ENCODE measurements at places on chromosomes 13 and 19.

DNA sequence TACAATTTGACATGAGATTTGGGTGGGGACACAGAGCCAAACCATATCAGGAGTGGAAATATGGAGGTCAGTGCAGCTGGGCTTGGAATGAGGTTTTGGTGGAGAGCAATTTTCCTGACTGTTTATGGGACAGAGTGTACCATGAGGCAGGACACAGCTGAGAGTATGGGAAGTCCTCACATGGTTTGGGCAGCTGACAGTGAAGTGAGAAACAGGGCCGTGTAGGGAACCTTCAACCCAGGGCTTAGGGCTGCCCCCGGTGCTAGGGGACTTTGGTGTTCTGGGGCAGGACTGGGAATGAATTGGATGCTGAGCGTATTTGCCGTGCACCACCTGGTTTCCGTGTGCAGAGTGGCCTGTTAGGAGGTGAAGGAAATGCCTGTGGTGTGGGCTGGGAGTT, 6.1 kb downstream of the ZNF548 start:
- no peak for DNase-seq

GRCh38 chr19:23855676-23856075, 59.0 kb upstream of the ZNF726 start:
- DNase-seq, result no peak

DNA sequence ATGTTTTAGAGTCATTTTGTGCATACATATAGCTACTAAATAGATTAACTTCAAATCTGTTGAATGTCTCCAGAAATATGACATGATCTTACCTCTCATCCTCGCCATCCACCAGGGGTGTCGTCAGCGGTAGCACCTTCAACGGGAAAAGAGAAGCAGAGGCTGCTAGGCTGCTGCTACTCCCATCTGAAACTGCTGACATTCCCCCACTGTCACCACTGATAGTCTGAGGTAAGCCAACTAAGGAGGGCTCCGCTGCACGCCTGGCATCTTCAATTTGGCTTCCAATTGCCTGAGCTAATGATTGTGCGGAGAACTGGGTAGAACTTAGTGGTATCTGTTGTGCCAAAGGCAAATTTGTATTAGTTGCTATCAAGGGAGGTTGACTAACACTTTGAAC, 3.1 kb downstream of the TSC22D1 start:
- no peak for DNase-seq

DNA sequence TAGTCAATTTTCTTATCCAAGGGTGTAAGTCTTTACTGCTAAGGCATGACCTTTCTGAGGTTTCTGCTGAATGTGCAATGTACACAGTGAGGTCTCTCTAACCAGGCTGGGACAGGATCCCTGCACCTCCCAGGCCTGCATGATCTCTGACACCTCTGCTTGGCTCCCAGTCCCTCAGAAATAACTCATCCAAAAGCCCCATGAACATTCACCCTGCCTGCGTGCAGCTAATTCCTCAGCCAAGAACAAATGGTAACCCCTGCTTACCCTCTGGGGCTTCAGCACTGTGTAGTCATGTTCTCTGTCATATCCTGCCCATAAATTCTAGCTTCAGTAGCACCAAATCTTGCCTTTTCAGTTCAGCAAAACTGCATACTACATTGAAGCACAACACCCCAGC, 1146.3 kb upstream of the MIR17HG start:
- no peak for DNase-seq

GRCh38 chr13:48977286-48977625, 1.5 kb downstream of the FNDC3A start:
- no peak for DNase-seq

DNA sequence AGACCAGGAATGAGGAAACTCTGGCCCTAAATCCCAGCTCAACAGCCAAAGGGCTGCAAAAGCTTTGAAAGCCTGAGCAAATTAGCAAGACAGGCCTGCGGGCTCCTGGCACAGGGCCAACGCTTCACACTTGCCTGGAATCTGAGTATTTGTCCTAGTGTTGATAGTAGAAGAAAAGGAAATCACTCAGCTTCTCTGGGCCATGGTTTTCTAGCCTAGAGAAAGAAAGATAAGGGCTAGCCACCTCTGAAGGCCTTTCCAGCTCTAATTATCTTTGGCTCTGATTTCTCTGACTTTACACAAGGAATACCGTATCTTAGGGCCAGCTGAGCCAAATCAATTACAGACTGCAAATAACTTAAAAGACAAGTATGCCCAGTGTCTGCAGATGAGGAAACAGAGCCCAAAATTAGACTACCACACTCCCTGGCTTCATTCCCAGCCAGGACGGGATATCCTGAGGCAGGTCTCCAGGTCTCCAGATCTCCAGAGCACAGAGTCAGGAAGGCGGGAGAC, 69.6 kb downstream of the STK24 start:
- DNase-seq, result peak; percentile 58

DNA sequence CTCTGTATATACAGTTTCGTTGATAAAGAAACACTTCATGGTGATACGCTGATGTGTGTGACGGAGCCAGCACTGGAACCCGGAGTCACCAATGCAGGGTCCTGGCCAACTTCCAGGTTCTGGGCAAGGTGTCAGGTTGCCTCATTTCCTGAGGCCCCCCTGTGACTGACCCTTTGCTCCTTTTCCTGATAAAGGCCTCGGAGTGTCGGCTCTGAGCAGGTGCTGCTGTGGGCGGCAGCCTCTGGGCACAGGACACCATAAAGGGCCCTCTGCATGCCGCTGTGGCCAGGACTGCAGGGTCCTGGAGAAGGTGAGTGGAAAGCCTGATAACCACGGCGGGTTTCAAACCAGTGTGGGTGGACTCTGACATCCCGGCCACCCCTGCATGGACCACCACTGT, 17.3 kb upstream of the MYDGF start:
- DNase-seq, result no peak

GRCh38 chr19:18292462-18292809, 11.0 kb upstream of the JUND start:
- DNase-seq, result no peak

- DNase-seq, result peak; percentile 84
Observed at GRCh38 chr19:18007044-18007916, 690 bp upstream of the ARRDC2 start.

DNA sequence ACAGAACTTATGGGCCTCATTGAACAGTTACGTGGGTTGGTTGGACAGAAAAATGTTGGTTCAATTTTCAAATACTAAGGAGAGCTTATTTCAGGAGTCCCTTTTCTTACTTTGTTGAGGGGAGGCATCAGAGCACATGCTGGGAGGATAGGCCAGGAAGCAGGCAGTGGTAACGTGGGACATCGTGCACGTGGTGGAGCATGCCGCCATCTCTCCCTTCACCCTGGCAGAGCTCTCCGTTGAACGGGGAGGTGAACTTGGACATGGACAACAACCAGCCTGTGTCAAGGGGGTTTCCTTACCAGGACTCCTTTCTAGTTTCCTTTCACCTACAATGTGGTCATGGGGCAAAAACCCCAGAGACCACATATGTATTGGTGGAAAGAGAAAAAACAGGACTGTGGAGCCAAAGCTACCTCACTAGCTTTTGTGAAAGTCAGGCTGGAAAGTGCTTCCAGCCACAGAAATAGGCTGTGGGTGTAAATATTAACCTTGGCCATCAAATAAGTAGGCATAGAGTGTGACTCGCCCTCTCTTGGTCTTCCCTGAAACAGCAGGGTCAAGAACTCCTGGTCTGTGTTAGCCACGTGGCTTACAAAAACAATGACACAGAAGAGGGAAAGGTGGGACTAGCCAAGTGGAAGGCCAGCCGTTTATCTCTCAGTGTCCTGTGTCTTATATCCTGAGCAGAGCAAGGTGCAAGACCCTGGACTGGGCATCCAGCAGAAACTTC, 14.4 kb downstream of the MICOS13 start:
- no peak for DNase-seq

DNA sequence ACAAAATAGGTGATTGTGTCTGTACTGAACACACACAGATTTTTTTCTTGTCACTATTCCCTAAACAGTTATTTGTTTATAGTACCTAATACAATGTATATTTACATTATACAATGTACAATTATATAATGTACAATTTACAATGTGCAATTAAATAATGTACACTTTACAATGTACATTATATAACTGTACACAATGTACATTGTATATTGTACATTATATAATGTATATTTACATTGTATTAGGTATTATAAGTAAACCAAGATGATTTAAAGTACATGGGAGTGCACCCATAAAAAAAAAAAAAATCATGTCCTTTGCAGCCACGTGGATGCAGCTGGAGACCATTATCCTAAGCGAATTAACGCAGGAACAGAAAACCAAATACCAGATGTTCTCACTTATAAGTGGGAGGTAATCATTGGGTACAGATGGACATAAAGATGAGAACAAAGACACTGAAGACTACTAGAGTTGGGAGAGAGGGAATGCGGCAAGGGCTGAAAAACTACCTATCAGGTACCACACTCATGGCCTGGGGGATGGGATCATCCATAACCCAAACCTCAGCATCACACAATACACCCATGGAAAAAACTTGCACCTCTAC, 68.1 kb downstream of the ABCC4 start:
- no peak for DNase-seq

DNA sequence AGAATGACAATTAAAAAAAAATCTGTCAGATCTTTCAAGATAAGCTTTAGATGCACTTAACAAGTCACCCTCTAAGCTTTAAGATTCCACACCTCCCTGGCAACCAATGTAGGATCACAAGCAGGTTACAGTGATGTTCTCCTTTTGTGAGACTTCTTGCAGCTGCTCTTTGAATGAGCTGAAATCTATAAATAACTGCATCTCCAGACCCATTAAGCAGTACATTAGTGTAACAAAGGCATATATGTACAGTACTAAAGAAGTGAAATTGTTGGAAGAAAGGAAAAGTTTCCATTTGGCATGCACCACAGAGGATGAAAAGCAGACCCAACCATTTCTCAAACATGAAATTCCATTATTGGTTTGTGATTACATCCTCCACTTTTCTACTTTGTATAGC, 364.7 kb downstream of the ENOX1 start:
- DNase-seq, result no peak

GRCh38 chr19:11247391-11247790, 8.0 kb downstream of the ANGPTL8 start:
- DNase-seq, result no peak

- DNase-seq, result peak; percentile 15
Observed at GRCh38 chr13:94712812-94713560, 641 bp upstream of the SOX21 start.

- no peak for DNase-seq
Observed at GRCh38 chr13:48640767-48641166, 13.0 kb upstream of the CYSLTR2 start.

- DNase-seq, result peak; percentile 54
Observed at GRCh38 chr19:3054972-3055740, 7.1 kb downstream of the TLE5 start.

DNA sequence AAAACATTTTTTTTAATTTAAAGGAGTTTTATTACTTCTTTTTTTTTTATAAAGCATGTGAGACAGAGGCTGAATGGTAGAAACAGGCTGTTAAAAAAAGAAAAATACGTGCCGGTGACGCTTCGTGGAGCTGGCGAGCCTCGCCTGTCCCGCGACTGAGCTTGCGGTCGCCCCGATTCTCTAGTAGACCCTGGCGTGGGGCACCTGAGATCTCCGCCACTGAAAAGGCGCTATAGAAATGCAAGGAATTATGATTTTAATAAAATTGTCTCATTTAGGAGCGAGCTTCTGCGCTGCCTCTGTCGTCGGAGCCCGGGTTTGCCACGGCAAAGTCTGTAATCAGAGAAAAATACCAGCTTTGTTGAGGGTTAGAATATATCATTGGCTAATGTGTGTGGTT, 18.4 kb downstream of the NFIX start:
- no peak for DNase-seq
